ENCODE measurements at places on chromosomes 3 and 15. TPM values are rescaled to one million over a fixed set of nuclear protein-coding genes. Genes with fewer than 3 reads are reported as not detected.

NPRL2 gene
- 13.3 TPM for total RNA-seq

LRRC49 gene
- total RNA-seq: 5.7 TPM

RRP9 gene
- 43.1 TPM for total RNA-seq

ADAMTS17 gene
- total RNA-seq: 0.42 TPM

Measured in A549 treated with AZD2906 at 1 μM for 4 hours (cell line).